ENCODE measurements at places on chromosomes 3 and 15. TPM values are rescaled to one million over a fixed set of nuclear protein-coding genes. Genes with fewer than 3 reads are reported as not detected.

DNA sequence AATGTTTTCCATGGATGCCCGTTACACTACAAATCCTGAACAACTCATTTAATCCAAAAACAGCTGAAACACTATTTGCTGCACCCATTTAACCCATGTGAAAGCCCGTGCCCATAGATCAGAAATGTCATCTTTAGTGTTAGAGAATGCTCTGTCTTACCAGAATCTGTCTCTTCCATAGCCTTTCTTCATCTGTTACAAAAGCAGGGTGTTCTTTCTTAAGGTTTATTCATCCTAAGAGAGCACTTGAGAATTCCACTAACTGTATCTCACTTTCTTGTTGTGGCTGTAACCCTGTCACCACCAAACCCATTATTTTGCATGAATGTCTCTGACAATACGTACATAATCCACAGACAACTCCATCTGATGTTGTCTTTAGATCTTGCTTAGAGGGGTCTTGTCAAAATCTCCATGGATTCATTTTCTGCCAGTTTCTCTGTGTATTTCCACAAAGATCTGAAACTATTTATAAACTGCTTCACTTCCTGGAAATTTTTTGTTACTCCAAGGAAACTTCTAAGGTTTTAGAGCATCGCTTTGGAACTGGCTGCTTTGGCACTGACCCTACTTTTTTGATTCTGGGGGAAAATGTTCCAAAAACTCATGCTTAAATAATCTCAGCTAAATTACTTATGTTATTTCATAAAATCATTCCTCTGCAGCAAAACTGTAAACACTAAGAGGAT lies 167.8 kb upstream of the CCDC54 start:
- H3K4me3 ChIP-seq = no peak overlapping the region
- no peaks in the 10 kb centered on the region for H3K36me3 ChIP-seq
- H3K27me3 ChIP-seq = no peaks in the 10 kb centered on the region
- peak overlapping the region; percentile 68 for H3K27ac ChIP-seq
- H3K4me1 ChIP-seq = peaks cover 45% of the 10 kb centered on the region

DNA sequence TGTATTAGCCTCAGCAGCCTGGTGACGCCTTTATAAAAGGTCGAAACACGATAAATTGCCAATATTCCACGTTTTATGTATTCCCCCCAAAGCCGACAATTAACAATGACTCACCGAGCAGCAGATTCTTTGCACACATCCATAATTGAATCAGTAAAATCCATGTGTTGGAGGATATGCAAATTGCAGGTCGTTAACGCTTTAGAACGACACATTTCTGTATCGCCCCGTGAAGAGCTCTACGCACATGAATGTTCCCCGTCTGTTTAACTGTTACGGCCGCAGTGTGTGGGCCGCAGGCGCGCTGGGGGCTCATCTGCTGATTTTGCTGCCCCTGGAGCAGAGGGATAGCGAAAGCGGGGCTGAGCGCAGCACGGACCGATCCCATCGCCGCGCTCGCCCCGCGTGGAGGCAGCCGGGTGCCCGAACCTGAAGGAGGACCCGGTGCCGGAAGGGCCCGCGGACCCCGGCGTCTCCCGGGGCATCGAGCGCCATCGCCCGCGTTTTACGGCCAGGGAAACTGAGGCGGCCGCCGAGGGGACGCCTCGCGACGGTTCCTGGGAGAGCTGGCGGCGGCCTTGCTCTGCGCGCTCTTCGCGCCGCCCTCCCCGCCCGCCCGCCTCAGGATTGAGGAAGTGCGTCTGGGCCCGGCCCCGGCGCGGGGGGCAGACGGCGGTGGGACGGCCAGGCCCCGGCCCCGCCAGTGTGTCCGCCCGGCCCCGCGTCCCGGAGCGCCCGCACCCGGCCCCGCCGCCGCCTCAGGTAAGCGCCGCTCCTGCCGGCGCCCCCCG lies at the start of gene LRRK1:
Gene LRRK1, plus strand, starts transcription at position 668 of the 791 bp plus-strand sequence. CDS start 5,276 bp downstream, outside the sequence.
- H3K27me3 ChIP-seq = peaks cover 55% of the 10 kb centered on the region
- H3K27ac ChIP-seq = peak within 1 kb of the TSS; percentile 3

DNA sequence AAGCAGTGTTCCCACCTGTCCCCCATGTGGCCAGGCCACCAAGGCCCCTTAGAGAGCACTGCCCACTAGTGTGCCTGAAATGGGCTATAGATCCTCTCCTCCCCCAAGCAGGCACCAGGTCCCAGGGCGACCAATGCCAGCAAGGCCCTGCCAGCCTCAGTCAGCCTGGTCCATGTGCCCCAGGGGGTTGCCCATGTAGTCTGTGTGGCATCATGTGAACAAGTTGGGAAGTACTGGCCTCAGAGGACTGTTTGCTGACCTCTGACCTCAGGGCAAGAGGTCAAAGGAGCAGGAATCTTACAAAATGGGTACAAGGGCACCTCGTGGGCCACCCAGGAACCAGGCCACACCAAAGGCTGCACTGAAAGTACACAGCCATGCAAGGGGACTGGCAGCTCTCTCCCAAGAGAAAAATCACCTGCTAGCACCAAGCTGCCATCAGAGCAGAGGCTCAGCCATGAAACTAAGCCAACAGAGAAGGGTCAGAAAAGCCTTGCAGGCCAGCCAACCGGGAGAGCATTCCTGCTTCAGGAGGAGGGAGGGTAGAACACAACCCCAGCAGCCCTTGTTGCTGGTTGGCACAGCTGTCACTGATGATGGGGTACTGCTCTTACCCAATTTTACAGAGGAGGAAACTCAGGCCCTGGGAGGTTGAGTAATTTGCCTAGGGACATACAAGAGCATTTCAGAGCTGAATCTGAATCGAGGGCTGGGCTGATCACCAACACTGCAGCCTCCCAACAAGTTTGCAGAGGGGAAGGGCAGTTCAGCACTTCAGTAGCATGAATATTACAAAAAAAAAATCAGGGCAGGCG lies 5.2 kb upstream of the FURIN start:
- DNase-seq = no peak
- no peak overlapping the region for H3K4me3 ChIP-seq
- H3K36me3 ChIP-seq = no peaks in the 10 kb centered on the region
- peak overlapping the region; percentile 73 for H3K27ac ChIP-seq
- H3K4me1 ChIP-seq = no peaks in the 10 kb centered on the region

DNA sequence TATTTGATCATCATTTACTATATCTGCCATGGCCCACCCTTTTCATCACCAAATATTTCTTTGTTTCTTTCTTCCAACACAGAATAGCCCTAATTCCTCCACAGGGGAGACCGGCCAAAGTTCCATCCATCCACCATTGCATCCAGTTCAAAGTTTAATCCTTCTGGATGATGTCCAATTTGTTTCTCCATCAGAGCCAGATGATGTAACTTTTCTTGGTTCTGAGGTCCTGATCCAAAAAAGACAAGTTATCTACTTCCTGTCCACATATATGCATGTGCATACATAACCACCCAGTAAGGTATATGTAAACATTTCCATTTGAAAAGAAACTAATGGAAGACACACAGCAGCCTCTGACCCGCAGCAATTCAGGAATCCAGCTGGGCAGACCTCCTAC lies 237.3 kb downstream of the SHOX2 start:
- no peak for DNase-seq
- no peaks in the 10 kb centered on the region for H3K36me3 ChIP-seq
- H3K4me1 ChIP-seq = no peaks in the 10 kb centered on the region
- H3K27me3 ChIP-seq = no peaks in the 10 kb centered on the region

ITIH3 gene
- total RNA-seq = 0.54 TPM

DNA sequence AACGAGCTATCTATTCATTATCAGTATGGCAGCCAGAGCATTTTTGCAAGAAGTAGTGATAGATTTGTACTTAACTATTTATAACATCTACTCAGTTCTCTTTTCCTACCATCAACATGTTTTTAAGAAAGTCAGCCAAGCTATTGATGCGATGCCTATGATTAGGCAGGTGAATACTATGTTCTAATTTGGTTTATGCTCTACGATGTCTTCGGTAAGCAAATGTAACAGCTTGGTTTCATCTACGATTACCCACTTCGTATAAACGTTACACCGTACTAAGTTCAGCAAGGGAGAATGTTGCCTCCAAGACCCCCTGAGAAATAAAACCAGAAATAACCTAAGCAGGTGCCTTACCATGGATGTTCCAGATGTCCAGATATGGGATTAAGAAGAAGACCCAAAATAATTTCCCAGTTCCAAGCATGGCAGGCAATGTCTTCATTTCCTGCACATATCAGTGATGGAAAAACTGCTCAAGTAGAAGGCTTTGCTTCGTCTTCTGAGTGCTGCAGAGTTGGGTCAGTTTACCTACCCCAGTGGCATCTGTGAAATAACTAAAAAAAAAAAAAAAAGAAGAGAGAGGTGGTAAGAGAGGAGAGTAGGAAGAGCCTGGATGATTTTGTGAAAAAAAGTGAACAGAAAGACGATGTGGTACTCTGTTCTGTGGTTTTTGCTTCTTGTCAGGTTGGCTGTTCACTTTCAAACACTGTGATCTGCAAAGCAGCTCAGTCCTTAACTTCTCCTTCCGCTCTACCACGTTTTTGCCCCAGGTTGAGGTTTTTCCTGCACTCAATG lies at the start of gene BTLA:
Gene BTLA, minus strand, starts transcription at position 559 of the 798 bp plus-strand sequence. Its CDS starts 114 bp downstream, at position 445.
- H3K4me3 ChIP-seq = no peak within 1 kb of the TSS
- DNase-seq = no peak
- H3K27ac ChIP-seq = no peak within 1 kb of the TSS
- H3K27me3 ChIP-seq = no peaks in the 10 kb centered on the region

DNA sequence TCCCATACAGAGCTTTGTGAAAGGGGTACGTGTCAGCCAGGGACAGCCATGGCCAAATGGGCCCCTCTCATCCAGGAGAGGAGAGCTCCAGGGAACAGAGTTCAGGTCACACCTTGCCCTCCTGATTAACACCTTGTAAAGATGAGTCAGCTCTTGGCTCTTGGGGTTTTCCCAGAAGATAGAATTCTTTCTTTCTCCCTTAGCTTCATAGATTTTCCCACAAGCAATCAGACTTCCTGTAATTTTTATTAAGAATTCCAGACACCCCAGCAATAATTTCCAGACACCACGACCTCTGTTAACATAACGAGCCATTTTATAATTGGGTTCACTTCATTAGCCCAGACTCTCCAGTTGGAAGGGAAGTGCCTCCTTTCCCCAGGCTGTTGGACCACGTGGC lies 86.4 kb downstream of the LRTM1 start:
- no peak overlapping the region for H3K27ac ChIP-seq
- no peaks in the 10 kb centered on the region for H3K36me3 ChIP-seq
- no peaks in the 10 kb centered on the region for H3K27me3 ChIP-seq
- no peak overlapping the region for H3K4me3 ChIP-seq
- DNase-seq = no peak

- H3K4me3 ChIP-seq = no peak overlapping the region
- no peaks in the 10 kb centered on the region for H3K27me3 ChIP-seq
- peaks cover 3% of the 10 kb centered on the region for H3K4me1 ChIP-seq
- no peak for DNase-seq
These were observed 166.5 kb upstream of the CTDSPL start for GRCh38 chr3:37695138-37695537.

GRCh38 chr3:27649277-27649676 lies 72.8 kb downstream of the EOMES start:
- no peak for DNase-seq
- H3K4me1 ChIP-seq = no peaks in the 10 kb centered on the region
- H3K27me3 ChIP-seq = no peaks in the 10 kb centered on the region
- H3K27ac ChIP-seq = no peak overlapping the region
- H3K4me3 ChIP-seq = no peak overlapping the region
- H3K36me3 ChIP-seq = no peaks in the 10 kb centered on the region

Data from lung (tissue), 17 donors.